Right lung (tissue), 10 donors: ENCODE measurements at places on chromosomes 3 and 15. TPM values are rescaled to one million over a fixed set of nuclear protein-coding genes. Genes with fewer than 3 reads are reported as not detected.

DNA sequence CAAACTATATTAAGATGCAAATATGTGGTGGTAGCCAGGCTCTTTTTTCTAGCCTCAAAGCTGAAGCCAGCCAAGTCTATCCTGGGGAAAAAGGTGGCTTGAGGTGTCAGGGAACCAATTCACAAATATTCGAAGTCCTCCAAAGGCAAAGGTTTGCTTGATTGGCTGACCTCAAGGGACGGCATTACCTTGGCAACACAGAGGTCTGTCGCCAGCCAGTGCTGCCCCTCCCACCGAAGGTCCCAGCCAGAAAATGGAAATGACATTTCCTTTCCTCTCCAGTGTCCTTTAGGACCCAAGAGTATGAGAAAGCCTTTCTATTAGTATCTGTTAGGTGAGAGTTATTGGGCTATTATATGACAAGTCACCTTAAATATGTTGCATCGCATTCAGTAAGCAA lies 96.0 kb upstream of the LIMD1 start:
- DNase-seq = no peak

- peak; percentile 64 for DNase-seq
Measured at GRCh38 chr15:93982226-93982727, 249.1 kb upstream of the MCTP2 start.

- no peak for DNase-seq
Measured at GRCh38 chr3:10777627-10778026, 38.4 kb upstream of the SLC6A11 start.

DNA sequence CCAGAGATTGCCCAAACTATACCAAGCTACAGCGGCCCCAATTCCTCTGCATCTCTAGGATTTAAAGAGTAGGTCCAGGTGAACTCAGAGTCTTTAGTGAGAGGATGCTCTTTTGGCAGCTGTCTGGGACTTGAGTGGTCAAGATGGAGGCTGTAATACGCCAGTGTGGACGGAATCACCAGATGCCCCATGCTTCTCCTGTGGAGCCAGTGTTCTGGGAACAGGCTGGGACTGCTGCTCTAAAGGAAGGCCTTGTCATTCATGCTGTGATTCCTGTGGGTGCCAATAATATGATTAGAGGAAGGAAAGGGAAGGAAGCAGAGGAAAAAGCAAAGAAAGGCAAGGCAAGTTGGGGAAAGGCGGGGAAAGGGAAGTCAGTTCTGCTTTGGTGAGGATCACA lies 17.4 kb upstream of the NOX5 start:
- no peak for DNase-seq

The CSTA gene
- polyA plus RNA-seq = 1.1 TPM

DNA sequence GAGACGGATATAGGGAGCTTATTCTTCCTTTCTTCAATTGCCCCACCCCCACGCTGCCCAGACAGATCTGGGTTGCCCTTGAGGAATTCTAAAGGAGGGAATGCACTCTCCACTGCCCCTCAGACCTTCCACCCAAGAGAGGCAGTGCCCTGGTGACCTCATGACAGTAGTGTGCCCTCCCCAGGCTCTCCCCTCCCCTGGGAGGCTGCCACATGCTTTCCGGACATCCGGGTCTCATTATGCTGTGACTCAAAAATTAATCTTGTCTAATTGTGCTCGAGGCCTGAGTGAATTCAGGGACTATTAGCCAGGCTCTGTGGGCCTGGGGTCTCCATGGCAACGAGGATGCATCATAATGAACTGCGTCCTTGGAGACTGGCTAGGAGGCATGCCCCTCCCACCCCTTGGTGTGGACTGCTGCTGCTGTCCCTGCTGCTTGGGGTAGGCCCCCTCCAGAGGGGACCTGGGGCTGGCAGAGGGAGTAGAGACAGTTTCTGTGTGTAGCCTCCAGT lies 20.8 kb downstream of the CORO2B start:
- DNase-seq = peak; percentile 69

DNA sequence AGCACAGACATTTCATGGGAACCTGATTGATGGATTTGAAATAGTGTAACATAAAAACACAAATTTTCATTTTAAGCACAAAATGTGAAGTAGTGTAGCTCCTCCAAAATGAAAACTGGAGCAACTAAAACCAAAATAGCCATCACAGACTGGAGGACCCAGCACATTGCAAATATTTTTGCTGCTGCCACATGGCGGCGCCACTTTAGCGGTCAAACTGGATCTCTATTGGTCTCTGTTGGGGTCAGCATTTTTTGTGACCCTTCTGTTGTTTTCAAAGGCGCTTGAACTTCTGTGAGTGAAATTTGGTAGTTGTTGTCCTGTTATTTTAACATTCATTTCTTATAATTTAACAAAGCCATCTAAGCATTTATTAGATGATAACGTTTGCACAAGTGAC lies 259.9 kb downstream of the IL20RB start:
- DNase-seq = no peak

DNA sequence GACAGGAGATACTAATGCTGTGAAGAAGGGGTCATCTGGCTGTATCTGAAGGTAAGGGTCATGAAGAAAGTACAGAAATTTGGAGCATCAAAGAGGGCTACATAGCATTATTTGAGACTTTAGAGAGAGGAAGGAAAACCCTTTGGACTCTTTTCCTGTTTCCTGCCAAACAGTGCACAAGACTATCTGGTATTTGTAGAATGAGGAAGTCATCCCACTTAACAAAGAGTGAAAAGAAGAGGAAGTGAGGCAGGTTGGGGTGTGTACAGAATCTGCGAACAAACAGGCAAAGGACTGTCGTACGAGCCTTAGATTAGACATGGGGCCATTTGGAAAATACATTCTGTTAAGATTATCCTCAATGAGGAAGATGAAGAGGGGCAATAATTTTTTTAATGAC lies 546.8 kb upstream of the EPHA6 start:
- no peak for DNase-seq

- DNase-seq = no peak
Measured at GRCh38 chr3:41673650-41674049, 288.3 kb downstream of the ULK4 start.

GRCh38 chr15:61118885-61119284 lies 110.2 kb downstream of the RORA start:
- DNase-seq = no peak

The DPPA4 gene
- 3.6 TPM for polyA plus RNA-seq

GRCh38 chr15:61687124-61687523 lies 373.1 kb downstream of the VPS13C start:
- no peak for DNase-seq

The RMDN3 gene
- polyA plus RNA-seq = 28.9 TPM

The B3GNT5 gene
- 18.1 TPM for polyA plus RNA-seq

DNA sequence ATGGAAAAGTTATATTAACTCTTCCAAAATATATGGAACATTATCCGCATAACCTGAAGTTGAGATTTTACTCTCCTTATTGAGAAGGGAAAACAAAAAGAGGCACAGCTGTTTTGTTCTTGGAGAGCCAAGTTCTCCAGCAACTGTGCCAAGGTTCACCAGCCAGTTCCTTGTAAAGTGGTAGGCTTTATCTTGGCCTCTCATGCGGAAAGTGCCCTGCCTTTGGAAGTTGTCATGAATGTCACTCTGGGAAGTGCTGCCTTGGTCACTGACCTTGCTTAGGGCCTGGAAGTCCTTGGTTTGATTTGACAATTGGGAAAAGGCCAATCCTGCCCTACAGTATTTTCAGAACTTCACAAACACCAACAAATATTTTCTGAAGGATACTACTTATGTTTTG lies 44.2 kb upstream of the THRB start:
- no peak for DNase-seq

GRCh38 chr3:72319194-72320094 lies 528.8 kb downstream of the SHQ1 start:
- DNase-seq = no peak

GRCh38 chr3:133049491-133049890 lies 11.3 kb downstream of the TMEM108 start:
- no peak for DNase-seq

GRCh38 chr3:18099611-18100010 lies 325.5 kb downstream of the SATB1 start:
- DNase-seq = no peak

The CCDC39 gene
- 5.9 TPM for polyA plus RNA-seq

DNA sequence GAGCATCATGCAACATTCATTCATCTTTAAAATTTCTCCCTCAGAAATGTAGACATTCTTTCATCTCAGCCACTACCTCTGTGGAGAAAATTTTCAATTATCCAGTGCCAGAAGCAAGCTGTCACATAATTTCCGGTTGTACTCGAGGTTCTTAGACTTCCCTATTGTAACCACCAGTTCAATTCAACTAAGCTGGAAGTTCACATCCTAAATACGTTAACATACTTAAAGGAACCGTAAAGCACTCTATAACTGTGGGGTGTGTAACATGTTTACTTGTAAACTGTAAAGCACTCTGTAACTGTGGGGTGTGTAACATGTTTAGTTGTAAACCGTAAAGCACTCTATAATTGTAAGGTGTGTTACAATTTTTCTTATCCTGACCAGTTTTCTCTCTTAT lies 150.3 kb downstream of the PLCL2 start:
- DNase-seq = no peak

The CLRN1 gene
- polyA plus RNA-seq = not detected

GRCh38 chr15:70095408-70096214 lies 2.1 kb downstream of the TLE3 start:
- DNase-seq = no peak

The KLF15 gene
- 7.2 TPM for polyA plus RNA-seq

The GOLGA6A gene
- polyA plus RNA-seq = not detected
